Uterus (tissue), 4 donors: ENCODE measurements at places on chromosomes 7 and 10.

DNA sequence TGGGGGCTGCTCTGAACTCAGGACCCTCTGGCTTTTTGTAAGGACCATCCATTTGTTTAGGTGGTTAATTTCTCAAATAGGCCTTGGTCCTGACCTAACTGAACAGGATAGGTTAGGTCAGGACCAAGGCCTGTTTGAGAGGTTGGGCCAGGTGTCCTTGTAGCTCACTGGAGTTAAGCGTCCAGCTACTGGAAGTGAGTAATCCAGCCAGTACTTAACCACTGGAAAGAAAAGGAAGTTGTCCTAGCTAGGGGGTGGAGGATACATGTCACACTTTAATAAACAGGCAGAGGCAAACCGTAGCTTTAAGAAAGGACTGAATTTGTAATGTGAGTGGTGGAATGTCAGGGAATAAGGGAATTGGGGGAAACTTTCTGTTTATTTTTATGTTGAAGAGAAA lies 96.0 kb downstream of the GPR85 start:
- no peak for DNase-seq

DNA sequence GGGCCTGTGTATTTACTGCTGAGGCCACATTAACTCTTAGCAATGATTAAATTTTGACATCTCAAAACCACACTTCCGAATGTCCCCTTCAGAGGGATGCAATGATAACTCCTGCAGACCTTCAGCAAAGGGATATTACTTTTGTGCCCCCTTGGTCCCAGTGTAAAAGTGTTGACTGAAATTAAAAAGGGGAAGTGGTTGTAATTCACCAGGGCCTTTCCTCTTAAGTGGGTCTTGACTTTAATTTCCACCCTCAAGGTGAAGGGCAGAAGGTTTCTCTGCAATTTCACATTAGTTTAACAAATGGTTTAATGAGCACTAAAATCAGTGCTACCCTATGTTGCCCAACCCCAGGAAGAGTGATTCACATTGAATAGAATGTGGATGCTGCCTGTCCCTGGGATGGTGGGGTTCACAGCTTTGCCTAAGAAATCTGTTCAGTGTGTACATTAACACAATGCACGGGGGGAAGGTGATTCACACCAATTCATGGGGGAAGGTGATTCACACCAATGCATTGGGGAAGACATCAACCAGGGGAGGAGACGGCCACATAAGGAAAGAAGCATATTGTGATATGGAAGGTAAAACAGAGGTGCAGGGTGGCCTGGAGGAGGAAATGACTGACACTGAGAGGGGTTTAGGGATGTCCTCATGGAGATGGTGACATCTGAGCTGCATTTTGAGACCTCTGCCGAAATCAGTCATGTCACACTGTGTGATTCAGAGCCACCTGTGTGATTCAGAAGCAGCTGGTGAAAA lies 19.4 kb upstream of the TNS3 start:
- DNase-seq, result no peak

- no peak for DNase-seq
Observed at GRCh38 chr10:102208311-102209035, 17.6 kb upstream of the ELOVL3 start.

GRCh38 chr7:122677149-122677548 lies 21.8 kb downstream of the RNF133 start:
- no peak for DNase-seq

DNA sequence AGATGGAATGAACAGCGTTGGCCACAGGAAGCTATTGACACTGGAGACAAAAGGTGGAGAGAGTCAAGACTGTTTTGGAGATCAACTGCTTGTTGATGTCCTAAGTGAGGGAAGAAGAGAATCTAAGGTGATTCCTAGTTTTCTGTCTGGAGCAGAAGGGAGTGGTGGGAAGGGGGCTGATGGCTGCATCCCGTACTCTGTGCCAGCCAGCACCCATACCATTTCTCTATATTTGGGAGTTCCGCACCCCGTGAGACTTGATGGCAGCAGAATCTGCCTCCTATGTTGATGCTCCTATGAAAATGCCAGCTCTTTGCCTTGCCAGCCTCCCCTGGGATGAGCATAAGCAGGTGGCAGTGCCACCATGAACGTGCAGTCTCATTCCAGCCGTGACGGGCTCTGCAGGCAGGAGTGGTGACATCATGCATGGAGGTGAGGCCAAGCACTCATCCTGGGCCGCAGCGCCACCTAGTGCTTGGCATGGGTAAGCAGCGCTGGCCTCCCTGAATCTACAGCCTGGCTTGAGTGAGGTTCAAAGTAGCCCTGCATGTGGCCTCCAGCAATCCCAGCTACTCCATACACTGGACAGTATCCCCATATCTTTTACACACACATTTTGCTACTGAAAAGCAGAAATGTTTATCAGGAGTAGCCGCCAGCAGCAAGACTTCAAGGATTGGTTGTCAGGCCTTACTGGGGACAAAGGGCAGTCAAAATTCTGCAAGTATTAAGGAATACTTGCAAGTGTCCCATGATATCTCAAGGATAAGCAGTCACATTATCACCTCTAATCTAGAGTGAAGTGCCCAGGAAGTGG lies 43.0 kb downstream of the PODXL start:
- DNase-seq, result peak; percentile 83

GRCh38 chr7:14381306-14381705 lies 391.8 kb upstream of the ETV1 start:
- DNase-seq, result no peak

- DNase-seq, result no peak
Observed at GRCh38 chr7:70063927-70064326, 465.7 kb downstream of the AUTS2 start.

DNA sequence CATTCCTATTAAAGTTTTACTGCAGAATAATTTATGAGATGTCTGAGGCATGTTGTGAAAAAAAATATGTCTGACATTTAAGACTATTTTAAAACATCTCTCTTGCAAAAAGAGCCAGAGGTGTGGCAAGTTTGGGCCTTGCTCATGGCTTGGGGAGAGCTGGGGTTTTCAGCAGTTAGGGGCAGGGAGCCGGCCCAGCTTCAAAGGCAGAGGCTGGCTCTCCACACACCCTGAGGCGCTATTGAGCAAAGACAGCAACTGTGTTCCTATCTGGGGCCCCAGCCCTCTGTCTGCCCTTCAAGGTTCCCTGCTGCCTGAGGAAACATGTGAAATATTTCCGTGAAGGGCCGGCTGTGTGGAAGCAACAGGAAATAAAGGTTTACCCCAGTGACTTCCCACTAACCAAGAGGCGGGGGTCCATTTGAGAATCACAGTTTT lies 94.0 kb downstream of the SORBS1 start:
- DNase-seq, result peak; percentile 78

- no peak for DNase-seq
Observed at GRCh38 chr10:35103882-35104281, 13.7 kb upstream of the CUL2 start.

DNA sequence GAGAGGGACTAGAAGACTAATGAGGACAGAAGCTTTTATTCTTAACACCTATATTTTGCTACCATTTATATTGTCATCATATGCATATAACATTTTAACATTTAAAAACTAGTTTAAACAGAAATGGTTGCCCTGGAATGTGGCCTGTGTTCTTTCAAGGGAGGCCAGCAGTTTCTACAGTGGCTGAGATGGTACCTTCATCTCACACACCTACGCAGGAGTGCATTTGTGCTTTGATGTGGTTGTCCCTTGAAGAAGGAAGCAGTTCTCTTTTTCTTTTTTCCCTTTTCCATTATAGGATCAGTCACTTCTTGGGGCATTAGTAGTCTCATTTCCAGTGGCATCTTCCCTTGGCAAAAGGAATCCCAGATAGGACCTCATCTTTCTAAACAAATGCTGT lies 38.9 kb downstream of the KIAA1217 start:
- DNase-seq, result no peak

DNA sequence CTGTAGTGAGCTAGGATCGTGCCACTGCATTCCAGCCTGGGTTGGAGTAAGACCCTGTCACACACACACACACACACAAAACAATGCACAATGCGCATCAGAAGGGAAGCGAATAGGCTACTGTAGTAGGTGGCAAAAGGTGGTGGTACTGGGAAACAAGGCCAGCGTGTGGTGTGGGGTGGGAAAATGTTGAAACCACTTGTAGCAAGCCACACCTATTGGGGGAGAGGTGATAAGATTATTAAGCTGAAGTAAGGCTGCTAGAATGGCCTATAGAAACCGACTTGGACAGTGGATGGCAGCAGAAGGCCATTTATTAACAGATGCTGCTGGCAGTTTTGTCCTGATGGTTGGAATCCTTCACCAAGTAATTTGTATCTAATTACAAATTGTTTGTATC lies 7.2 kb upstream of the CHCHD1 start:
- no peak for DNase-seq

- peak; percentile 52 for DNase-seq
Observed at GRCh38 chr7:81499262-81500116, 270.4 kb downstream of the HGF start.

DNA sequence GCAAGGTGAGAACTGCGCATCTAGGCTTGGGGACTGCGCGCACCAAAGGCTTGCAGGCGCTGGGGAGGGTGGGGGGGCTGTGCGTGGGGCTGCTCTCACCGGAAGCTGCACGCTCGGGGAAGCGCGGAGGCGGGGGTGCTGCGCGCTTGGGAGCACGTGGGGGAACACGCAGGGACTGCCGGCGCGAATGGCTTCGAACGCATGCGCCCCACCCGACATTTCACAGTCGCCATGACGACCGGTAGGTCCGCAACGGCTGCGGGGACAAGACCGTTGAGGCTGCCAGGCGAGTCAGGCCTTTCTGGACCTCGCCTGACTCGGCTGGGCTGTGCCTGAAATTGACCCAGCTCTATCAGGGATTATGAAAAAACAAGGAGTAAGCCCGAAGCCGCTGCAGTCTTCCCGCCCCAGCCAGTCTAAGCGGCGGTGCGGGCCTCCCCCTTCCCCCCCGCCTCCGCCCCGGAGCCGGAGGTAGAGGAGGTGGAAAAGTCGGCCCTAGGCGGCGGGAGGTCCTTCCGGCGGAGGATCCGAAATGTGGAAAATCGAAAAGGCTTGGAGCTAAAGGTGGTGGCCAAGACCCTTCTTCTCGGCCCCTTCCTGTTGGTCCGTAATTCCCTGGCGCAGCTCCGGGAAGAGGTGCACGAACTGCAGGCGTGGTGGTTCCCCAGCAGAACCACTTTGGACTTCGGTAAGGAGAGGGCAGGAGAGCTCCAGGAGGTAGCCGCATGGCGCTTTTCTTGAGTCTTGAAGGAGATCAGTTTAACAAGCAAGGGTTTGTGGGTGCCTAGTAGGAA lies 34.9 kb upstream of the STEAP1 start:
- DNase-seq, result no peak

DNA sequence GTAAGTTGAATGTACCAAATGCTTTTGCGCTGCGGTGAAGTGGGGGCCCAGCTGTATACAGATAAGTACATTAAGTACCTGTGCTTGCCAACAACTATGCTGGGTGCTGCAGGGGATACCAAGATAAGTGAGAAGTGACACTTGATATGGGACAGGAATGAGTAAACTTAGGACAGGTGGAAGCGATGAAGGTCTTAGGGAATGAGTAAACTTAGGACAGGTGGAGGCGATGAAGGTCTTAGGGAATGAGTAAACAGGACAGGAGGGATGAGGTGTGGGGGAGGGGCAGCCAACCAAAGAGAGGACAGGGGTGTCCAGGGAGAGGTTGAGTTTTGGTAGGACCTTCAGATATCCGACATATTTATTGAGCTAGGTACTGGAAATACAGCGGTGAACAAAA lies 1.4 kb downstream of the MDH2 start:
- no peak for DNase-seq

DNA sequence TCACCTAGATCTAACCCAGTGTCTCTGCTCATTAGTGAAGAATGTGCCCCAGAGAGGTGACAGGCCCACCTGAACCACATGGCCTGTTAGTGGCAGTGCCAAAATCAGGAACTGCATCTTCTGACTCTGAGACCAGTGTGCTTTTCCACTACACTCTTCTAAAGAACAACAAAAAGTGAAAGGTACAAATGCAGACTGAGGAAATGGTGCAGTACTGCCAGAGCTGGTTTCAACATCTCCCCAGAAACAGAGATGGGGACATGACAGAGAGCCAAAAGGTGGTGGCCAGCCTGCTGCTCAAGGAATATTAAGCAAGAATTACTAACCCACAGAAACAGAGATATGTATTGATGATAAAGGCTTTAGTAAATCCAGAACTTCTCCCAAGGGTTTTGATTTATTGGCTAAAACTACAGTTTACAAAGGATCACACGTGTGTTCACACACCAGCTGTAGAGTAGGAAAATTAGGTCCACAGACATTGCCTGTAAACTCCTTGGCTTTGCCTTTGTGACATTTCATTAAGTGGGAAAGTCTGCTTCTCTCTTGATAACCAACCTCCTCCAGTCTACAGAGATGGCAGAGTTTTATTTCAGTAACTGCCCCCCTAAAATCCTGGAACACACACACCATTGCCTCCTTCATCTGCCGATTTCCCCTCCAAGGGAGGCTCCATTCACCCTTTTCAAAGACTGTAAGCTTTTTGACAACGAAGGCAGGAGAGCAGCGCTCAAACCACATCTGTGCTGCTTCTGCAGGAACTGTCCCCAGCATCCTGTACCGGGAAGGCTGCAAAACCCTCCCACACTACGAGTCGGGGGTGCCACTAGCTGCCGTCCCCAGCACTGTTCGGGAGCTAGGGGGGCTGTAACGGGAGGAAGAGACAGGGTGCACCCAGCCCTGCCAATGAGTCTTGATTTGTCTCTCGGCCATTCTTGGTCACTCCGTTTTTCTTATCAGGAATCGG lies 29.8 kb downstream of the GSDME start:
- peak; percentile 4 for DNase-seq

- DNase-seq, result no peak
Observed at GRCh38 chr7:109261781-109262180, 692.1 kb downstream of the DNAJB9 start.

DNA sequence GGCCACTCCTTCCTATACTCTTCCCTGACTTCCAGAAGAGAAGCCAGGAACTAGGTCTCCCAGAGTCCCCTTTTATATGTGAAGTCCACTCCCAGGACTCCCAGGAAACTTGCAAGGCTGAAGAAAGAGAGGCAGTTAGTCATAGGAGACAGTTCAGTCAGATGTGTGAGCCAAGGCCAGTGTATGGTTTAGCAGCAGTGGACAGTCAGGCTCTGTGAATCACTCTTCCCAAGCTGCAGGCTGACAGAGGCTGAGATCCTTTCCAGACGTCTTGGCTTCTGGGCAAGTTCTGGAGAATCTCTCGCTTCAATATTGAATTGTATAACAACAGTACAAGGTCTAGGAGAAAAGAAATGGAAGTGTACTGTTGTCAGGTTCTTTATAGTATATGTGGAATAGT lies 26.9 kb downstream of the BLVRA start:
- DNase-seq, result peak; percentile 85

DNA sequence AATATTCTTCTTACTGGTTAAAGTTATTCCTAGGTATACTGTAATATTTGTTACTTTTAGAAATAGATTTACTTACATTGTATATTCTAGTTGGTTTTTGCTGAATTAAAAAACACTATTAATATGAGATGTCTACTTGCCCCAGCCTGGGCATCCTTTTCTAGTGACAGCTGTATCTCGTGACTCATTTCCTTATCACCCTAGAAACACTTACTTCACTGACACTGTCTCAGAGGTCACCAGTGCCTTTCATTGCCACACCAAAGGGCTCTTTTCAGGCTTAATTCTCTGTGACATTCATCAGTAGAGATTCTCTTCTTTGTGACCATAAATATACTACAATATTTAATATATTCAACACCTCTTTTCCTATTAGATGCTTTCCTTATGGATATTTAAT lies 194.7 kb downstream of the GALNT17 start:
- DNase-seq, result no peak

GRCh38 chr10:123637326-123637880 lies 28.8 kb upstream of the GPR26 start:
- no peak for DNase-seq
